Dermis blood vessel endothelial cell (primary cell): ENCODE measurements at places on chromosomes 2 and 18. TPM values are rescaled to one million over a fixed set of nuclear protein-coding genes. Genes with fewer than 3 reads are reported as not detected.

Gene CRYGD
- total RNA-seq = not detected in 2 replicates

Gene ASTL
- not detected in 2 replicates for total RNA-seq

Gene EDAR
- total RNA-seq = not detected in 2 replicates

Gene STPG4
- 0.14 TPM in 1 of 2 replicates, not detected in the other for total RNA-seq

Gene REG3A
- total RNA-seq = not detected in 2 replicates

Gene ALPP
- not detected in 2 replicates for total RNA-seq

Gene PSMA8
- not detected in 2 replicates for total RNA-seq

Gene TMEM237
- total RNA-seq = 28.2 and 35.0 TPM in 2 replicates

Gene SPP2
- total RNA-seq = not detected in 2 replicates

Gene UGT1A10
- not detected in 2 replicates for total RNA-seq

Gene IL37
- total RNA-seq = not detected in 2 replicates

Gene PLCL1
- 0.51 and 0.68 TPM in 2 replicates for total RNA-seq

Gene FHL2
- total RNA-seq = 42.0 and 56.4 TPM in 2 replicates

Gene STARD6
- total RNA-seq = 0.09 TPM in 1 of 2 replicates, not detected in the other

Gene DSG1
- total RNA-seq = not detected in 2 replicates

Gene CROCC2
- not detected in 2 replicates for total RNA-seq

Gene LDLRAD4
- 15.9 and 20.1 TPM in 2 replicates for total RNA-seq

Gene CMPK2
- total RNA-seq = 0.84 and 1.9 TPM in 2 replicates

Gene EHBP1
- total RNA-seq = 33.0 and 35.4 TPM in 2 replicates

Gene FASTKD1
- total RNA-seq = 22.8 and 29.1 TPM in 2 replicates

Gene KIF5C
- total RNA-seq = 0.14 and 0.34 TPM in 2 replicates

Gene REG1B
- not detected in 2 replicates for total RNA-seq

Gene RTP5
- not detected in 2 replicates for total RNA-seq

Gene CNGA3
- under 0.01 TPM in 1 of 2 replicates, not detected in the other for total RNA-seq

Gene FIGN
- total RNA-seq = under 0.01 and 0.23 TPM in 2 replicates

Gene UPP2
- not detected in 2 replicates for total RNA-seq

Gene NFU1
- total RNA-seq = 42.6 and 44.9 TPM in 2 replicates

Gene CAPN14
- 0.05 TPM in 1 of 2 replicates, not detected in the other for total RNA-seq

Gene CCDC148
- 0.42 and 0.51 TPM in 2 replicates for total RNA-seq

Gene SERPINB12
- not detected in 2 replicates for total RNA-seq

Gene NTSR2
- not detected in 2 replicates for total RNA-seq

Gene DNAJC5G
- 0.93 and 2.7 TPM in 2 replicates for total RNA-seq

Gene EPB41L3
- 38.1 and 42.1 TPM in 2 replicates for total RNA-seq

Gene GPR35
- 0.33 and 0.85 TPM in 2 replicates for total RNA-seq

Gene SH3BP4
- 35.4 and 42.3 TPM in 2 replicates for total RNA-seq

Gene CSRNP3
- total RNA-seq = 0.51 and 0.65 TPM in 2 replicates

Gene C1GALT1C1L
- 0.17 and 0.37 TPM in 2 replicates for total RNA-seq

Gene CFC1
- not detected in 2 replicates for total RNA-seq

Gene CELF4
- total RNA-seq = not detected in 2 replicates

Gene NEU4
- not detected in 2 replicates for total RNA-seq

Gene IL36RN
- total RNA-seq = not detected in 2 replicates

Gene INPP4A
- total RNA-seq = 41.9 and 55.7 TPM in 2 replicates

Gene STAMBP
- total RNA-seq = 23.7 and 25.4 TPM in 2 replicates

Gene BOK
- total RNA-seq = 88.1 and 99.4 TPM in 2 replicates

Gene DAW1
- 0.51 TPM in 1 of 2 replicates, not detected in the other for total RNA-seq

Gene ACMSD
- 0.09 and 0.34 TPM in 2 replicates for total RNA-seq

Gene B4GALT6
- total RNA-seq = 3.4 and 6.6 TPM in 2 replicates

Gene NBAS
- total RNA-seq = 101 and 108 TPM in 2 replicates

Gene FSHR
- total RNA-seq = not detected in 2 replicates

Gene ACTG2
- 0.05 TPM in 1 of 2 replicates, not detected in the other for total RNA-seq

Gene CYP26B1
- total RNA-seq = under 0.01 and 0.60 TPM in 2 replicates

Gene ZBTB7C
- under 0.01 TPM in 1 of 2 replicates, not detected in the other for total RNA-seq

Gene THUMPD2
- 6.5 and 7.0 TPM in 2 replicates for total RNA-seq

Gene ACVR1
- 19.6 and 29.5 TPM in 2 replicates for total RNA-seq

Gene OTOS
- total RNA-seq = not detected in 2 replicates

Gene APOB
- under 0.01 and 0.09 TPM in 2 replicates for total RNA-seq

Gene GATA6
- total RNA-seq = 0.51 and 0.98 TPM in 2 replicates

Gene POTEJ
- total RNA-seq = 0.34 and 0.47 TPM in 2 replicates

Gene MAL
- total RNA-seq = 0.88 and 4.8 TPM in 2 replicates

Gene TMEM247
- total RNA-seq = not detected in 2 replicates
